Left lung (tissue), 14 donors: ENCODE measurements at places on chromosomes 11 and 22. TPM values are rescaled to one million over a fixed set of nuclear protein-coding genes. Genes with fewer than 3 reads are reported as not detected.
A peak's percentile ranks its signal among the peaks of the same experiment; 100 is the strongest.

DNA sequence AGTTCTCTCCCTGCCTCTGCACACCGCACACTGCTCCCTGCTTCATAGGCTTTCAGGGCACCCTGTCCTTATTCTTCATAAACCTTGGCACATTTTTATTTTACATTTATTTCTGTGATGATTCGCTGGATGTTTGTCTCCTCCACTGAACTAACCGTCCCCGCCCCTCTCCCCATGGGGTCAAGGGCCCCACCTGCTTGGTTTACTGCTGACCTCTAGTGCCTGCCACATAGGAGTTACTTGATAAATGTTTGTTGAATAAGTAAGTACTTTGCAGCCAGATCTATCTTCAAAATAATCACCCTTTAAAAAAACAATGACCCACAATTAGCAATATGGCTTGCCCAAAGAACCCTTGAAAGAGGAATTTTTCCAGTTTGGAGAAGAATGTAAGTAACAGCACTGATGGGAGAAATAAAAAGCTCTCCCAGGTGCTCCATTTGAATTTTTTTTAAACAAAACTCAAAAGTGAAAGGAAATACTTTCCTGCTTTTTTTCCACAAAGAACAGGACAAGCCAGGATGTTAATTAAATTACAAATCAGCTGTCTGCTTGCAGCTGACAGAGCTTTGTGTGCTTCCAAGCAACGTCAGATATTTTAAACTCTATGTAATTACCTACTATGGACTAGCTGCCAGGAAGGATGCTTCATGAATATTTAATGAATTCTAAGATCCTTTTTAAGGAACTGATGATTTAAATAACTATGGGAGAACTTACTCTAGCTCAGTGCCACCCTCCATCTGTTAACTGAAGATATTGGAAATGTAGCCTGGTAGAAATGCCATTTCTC lies 1083.6 kb downstream of the DLG2 start:
- DNase-seq = peak; percentile 33

- no peak for DNase-seq
Measured at GRCh38 chr11:44006917-44007361, 40.8 kb upstream of the ACCSL start.

The HDHD5 gene
- polyA plus RNA-seq = 37.9 TPM

GRCh38 chr11:17384002-17384511 lies 4.4 kb downstream of the KCNJ11 start:
- peak; percentile 89 for DNase-seq

DNA sequence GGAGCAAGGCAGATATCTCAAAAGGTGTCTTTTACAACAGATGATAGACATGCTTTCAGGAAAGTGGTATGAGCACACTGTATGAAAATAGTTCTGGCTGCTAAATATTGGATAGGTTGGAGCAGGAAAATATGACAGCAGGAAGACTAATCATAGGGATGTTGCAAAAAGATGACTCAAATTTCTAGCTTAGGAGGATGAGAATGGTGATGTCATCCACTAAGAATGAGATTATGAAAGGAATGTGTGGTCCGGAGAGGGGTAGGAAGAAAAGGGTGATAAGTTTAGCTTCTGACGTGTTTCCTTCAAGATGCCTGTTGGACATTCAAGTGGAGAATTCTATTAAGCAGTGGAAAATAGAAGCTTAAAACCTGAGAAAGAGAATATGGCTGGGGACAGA lies 46.4 kb downstream of the RCN1 start:
- DNase-seq = no peak

DNA sequence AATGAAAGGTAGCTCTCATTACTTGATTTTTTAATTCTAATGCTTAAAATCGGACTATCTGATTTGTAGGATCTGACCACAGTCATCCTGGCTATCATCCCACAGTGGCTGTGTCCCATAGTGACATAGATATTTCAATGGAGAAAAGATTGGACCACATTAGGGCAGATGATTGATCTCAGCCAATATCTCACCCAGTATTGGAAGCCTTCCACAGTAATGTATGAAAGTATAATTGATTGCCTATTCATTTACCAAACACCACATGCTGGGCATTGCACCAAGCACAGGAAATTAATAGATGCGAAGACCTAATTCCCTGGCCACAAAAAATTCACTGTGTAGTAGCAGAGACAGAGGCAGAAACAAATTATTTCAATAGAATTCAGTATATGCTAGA lies 37.6 kb downstream of the FZD4 start:
- DNase-seq = no peak

The OR4A16 gene
- not detected for polyA plus RNA-seq

DNA sequence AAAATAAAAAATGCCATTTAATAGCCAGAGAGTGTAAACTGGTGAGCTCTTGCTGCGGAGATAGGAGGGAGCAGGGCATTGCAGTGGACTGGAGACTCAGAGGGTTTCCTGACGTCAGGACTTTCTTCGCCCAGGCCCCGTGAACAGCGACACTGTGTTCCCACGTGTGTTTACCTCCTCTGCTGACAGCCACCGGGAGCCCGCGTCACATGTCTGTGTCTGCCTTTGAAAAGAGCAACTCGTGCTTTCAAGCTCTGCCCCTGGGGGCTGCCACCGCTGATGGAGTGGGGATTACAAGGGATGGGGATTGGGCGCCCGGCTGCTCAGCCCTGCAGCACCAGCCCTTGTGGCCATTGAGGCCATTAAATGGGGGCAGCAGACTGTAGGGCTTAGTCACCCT lies 3.3 kb downstream of the TANGO2 start:
- DNase-seq = no peak

DNA sequence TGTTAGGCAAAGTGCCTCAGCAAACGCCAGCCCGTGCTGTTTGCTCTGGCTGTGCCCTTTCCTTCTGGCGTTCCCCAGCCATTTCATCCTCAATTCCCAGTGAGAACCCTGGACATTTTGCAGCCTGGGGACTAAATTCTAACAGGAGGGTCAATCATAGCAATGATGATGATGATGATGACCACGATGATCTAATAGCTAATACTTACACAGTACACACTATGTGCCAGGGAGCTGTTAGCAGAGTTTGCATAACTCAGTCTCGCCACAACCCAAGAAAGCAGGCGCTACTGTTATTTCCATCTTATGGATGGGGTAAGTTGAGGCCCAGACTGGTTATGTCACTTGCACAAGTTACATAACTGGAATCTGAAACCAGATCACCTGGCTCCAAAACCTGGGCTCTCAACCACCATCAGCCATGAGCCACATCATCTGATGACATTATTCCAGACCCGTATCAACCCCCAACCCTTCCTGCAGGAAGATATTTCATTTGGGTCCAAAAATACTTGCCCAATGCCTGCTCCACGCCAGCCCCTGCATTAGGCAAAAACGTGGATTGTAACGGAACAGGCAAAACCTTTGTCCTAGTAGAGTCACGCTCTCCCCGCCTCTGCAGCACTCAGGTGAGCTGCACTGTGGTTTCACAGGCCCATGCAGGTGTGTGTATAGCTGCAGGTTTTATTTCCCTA lies 132.6 kb upstream of the SERPIND1 start:
- DNase-seq = no peak

- no peak for DNase-seq
Measured at GRCh38 chr11:5043380-5043779, 2.9 kb upstream of the OR52J3 start.

DNA sequence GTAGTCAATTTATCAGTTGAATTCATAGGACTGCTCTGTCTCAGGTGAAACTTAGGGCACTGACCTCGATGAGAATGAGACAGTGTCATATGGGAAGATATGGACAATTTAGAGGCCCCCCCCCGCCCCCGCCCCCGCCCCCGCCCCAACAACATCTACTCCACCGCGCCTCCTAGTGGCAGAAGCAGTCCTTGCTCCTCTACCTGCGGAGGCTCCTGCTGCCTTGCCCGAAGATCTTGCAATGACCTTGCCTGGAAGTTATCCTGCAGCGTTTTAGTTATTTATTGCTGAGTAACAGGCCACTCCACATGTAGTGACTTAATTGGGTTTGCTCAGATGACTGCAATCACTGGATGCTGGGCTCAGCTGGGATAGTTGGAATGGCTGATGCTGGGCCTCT lies 15.2 kb downstream of the SERPINH1 start:
- DNase-seq = no peak

DNA sequence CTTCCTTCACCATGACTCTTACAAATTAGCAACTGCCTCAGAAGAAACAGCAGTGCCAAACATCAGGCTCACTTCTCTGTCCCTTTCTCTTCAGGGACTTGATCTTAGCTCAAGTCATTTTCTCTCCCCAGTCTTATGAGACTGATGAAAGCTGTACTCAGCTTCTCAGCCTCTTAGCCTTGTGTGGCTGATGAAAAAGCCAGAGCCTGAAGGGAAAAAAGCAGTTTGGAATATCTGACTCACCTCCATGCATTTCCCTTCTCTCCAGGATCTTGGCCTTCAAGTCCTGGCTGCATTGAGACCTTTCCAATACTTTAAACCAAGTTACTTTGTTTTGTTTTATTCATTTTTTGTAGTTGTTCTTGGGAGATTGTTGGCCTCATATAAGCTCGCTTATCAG lies 195.9 kb downstream of the SPON1 start:
- DNase-seq = no peak

DNA sequence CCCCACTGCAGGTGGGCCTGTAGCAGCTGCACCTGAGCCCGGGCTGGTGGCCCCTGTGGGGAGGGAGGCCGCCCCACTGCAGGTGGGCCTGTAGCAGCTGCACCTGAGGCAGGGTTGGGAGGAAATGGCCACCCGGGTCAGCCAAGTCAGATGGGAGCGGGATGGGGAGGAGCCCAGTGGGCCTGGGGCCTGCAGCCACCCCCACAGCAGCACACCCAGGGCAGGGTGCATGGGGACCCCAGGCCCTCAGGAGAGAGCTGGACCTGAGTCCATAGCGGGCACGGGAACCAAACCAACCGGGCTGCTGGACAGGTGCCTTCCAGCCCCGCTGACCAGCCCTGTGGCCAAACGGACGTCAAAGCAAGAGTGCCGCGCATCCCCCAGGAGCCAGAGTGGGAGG lies 61.7 kb downstream of the BRD1 start:
- no peak for DNase-seq

DNA sequence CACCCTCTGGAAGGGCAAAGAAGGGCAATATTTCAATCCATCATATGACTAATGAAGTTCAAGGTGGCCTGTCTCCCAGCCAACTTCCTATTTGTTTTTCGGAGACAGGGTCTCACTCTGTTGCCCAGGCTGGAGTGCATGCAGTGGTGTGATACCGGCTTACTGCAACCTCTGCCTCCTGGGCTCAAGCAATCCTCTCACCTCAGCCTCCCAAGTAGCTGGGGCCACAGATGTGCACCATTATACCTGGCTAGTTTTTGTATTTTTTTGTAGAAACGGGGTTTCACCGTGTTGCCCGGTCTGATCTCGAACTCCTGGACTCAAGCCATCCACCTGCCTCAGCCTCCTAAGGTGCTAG lies 13.4 kb downstream of the ABTB2 start:
- DNase-seq = no peak

GRCh38 chr11:117502779-117503100 lies 175.1 kb downstream of the CEP164 start:
- no peak for DNase-seq

DNA sequence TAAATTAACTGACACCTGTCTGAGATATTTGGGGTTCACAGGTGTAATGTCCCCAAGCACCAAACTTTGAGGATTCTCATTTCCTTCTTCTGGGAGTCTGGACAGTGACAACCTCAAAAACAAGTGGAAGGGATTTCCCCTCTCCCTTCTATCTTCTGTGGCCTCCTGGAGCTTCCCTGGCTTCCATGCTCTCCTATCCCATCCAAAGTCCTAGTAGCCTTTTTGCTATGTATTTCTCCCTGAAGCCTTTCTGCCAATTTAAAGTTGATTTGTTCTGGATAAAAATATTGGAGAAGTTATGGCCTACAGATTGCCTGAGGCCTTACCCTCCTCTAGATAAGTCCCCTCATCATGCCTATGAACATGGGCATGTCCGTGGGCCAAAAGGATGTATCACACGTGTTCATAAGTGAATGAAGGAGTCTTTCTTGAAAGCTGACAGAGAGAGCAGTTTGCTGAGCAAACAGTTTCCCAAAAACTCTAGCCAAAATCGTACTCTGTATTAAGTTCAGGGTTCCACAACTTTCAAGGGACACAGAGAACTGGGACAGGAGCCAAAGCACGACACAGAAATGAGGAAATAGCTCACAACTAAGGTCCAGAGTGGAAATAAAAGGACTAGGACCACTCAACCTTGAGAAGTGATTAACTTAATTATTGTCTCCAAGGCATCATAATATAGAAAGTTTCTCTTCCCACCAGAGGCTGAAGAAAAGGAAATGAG lies 6.7 kb downstream of the HEPACAM start:
- no peak for DNase-seq

DNA sequence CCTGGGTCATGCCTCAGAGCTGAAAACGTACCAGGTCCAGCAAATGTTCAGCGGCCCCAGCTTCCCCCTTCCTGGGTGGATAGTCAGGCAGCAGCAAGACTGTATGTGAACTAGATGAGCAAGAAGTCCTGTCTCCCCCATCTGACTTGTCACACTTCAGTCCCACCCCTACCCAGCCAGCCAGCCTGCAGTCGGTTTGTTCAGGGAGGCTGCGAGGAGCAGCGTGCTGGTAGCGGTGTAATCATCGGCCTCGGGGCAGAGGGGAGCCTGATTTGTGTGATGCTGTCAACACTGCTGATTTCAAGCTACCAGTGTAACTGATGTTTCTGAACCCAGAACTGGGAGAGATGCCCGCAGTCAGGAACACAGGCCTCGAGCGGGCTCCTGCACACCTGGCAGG lies 9.6 kb downstream of the TMEM258 start:
- no peak for DNase-seq

DNA sequence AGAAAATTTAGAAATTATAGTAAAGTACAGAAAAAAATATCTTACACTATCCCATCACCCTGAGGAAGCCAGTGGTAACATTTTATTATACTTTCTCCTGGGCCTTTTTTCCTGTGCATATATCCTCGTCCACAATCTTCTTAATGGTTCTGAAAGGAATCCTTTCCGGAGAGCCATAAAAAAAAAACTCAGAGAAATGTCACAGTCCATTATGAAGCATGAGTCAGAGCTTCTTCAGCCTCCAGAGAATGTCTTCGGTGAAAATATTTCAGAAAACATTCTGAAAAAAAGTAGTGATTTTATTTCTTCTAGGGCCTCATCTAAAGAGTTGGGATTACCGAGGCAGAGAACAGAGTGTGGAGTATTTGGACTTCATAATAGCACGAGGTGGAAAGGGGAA lies 163.4 kb downstream of the INSC start:
- no peak for DNase-seq

The PDE3B gene
- polyA plus RNA-seq = 36.2 TPM

The TESMIN gene
- polyA plus RNA-seq = 12.7 TPM

DNA sequence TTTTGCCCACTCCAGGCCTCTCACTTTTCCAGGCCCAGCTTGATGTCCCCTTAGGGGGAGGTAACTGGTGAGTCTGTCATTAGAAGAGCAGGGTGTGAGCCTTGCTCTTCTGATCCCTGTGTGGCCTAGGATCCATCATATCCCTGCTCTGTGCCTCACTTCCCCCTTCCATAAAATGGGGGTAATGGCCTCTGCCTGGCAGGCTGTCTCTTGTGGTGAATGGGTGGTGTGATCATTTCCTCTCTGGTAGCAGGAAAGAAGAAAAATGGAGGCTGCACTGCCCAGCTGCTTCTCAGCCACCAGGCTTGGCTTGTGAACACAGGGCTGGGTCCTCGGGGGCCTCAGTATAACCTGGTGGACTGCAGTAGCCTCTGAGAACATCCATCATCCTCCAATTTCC lies 5.6 kb downstream of the ARHGEF17 start:
- no peak for DNase-seq

The PKP3 gene
- 11.0 TPM for polyA plus RNA-seq

GRCh38 chr11:37849706-37850105 lies 1251.7 kb upstream of the RAG2 start:
- DNase-seq = peak; percentile 17

The MFRP gene
- polyA plus RNA-seq = 0.04 TPM

The STIM1 gene
- 56.0 TPM for polyA plus RNA-seq
